ENCODE measurements at places on chromosomes 5 and 9.

GRCh38 chr5:145479271-145479670, 355.9 kb downstream of the PRELID2 start:
- DNase-seq = no peak

DNA sequence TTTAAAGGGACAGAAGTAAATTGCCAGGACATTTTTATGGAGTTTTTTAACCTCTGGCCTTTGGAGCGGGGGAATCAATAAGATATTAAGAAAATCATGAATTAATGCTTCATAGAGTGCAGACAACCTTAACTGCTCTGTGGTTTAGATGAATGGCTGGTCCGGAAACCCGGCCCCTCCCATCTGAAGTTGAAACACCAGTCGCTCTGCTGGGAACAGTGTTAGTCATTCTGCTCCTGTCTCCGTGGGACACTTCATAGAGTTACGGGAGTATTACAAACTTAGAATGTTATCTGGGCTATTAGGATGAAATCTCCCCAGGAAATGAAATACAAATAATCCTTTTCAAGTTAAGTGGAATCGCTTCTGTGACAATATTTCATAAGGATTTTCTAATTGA, 110.1 kb upstream of the IRX2 start:
- DNase-seq = no peak

DNA sequence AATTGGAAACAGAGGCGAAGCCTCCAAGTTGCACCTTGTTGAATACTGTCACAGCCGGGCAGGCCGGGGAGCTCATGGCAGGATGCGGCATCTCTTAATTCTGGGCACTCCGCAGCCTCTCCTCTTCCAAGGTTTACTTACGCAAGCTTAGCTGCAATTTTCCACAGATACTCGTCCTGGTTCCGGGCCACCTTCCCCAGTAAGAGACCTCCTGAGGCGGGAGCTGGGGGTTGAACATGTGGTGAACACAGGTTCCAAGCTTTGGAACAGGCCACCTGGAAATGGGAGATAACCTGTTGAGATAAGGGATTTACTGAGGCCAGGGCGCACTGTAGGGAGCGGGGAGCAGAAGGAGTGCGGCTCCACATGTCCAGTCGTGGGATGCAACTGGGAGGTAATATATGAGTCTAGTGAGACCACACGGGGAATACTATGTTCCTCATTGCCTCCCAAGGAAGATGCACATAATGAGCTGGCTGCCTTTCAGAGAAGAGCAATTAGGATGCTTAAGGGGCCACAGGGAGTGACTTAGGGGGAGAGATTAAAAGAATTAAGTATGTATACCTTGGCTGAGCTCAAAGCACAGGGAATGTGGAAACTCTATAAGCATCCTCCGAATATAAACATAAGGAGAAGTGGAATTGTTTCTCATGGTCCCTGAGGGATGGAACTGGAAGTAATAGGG, 335.2 kb downstream of the CWC27 start:
- DNase-seq = peak; percentile 4

DNA sequence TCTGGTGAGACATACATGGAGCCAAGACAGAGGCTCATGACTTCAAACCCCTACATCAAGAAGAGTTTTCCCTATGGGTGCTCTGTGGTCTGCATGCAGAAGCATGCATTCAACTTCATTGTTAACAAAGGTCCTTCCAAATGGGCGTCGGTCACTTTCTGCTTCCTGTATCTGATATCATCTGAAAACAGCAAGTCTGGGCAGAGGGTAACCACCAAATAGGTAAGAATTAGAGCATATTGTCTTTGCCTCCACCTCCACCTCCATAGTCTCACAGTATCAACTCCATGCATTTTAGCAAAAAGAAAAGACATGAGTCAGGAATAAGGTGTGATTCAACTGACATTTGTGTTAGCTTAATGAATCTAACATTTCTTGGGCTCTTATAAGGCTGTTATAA, 462.9 kb downstream of the DMRT2 start:
- DNase-seq = no peak

GRCh38 chr5:113240032-113240431, 194.8 kb downstream of the TSSK1B start:
- DNase-seq = no peak

DNA sequence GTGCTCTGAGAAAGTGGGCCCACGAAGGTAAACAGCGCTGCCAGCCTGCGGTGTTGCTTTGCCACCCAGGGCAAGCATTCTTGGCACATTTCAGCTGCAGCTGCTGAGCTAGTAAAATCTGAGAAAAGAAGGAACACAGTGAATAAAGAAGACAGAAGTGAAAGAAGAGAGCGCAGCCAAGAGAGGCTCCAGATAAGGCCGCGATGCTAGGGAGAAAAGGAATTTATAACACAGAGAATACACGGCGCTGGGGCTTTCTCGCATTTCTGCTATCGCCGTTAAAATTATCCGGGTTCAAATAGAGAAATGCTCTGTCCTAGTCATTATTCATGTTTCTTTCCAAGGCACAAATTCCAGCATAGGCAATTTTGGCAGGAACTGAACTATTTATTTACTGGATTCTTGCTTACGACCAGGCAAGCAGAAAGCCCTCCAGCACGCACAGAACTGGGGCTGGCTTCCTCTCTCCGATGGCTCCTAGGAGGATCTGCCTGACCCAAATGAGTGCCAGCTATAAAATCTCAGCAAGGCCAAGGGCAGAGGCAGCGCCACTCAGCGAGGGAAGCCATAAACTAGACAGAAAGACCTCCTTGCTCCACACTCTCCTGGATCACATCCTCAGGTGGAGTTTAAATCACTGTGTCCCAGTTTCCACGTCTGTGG, 111.2 kb downstream of the ATPSCKMT start:
- DNase-seq = no peak

DNA sequence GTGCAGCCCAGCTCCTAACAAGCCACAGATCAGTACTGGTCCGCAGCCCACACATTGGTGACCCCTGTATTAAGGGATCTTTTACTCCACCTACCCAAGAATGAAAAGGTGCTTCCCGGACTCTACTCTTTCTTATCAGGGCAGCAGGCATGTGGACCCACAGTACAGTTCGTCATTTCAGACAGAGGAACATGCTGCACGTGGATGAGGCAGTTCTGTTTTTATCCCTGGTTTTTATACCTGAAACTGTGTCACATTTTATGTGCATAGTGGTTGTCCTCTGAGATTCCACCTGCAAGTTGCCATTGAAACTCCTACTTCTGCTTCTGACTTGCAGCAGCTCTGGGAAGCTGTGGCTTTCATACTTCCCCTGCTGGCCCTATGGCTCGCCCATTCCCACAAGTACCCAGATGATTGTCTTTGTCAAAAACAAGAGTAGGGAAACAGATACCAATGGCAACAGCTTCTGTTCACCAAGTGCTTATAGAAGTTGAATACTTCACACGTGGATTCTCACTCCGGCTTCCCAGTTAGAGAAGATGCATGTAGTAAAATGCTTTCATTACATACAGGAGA, 208.0 kb downstream of the TRIO start:
- DNase-seq = no peak

- no peak for DNase-seq
Measured at GRCh38 chr5:110072651-110073050, 382.9 kb downstream of the MAN2A1 start.

GRCh38 chr9:124311283-124311682, 53.5 kb downstream of the NEK6 start:
- DNase-seq = no peak

DNA sequence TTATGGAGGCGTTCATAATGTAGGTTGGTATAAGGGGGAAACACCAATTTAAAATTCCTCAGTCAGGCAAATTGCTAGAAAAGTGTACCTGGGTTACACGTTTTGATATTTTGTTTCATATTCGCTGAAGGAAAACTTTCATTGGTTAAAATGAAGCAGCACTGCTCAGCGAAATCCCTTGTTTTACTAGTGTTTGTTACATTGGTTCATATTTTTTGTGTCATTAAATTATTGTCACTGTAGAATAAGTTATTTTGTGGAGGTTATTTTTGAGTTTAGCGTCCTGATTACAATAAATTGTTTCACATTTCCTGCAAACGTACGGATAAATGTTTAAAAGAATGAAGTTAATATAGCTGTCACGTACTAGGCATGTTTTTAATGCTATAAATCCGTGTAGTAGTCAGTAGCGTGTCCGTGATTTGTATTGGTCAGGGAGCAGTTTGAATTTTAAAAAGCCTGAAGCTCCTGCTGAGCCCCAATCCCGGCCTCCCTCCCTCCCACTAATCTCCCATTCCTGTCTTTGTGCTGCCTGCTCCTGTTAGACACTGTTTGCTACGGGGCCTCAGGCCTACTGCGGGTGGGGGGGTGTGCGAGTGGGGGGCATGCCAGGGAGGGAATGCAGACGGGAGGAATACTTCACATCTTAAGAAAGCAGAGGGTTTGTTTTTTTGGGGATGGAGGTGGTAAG, 2.0 kb downstream of the NIPBL start:
- no peak for DNase-seq

DNA sequence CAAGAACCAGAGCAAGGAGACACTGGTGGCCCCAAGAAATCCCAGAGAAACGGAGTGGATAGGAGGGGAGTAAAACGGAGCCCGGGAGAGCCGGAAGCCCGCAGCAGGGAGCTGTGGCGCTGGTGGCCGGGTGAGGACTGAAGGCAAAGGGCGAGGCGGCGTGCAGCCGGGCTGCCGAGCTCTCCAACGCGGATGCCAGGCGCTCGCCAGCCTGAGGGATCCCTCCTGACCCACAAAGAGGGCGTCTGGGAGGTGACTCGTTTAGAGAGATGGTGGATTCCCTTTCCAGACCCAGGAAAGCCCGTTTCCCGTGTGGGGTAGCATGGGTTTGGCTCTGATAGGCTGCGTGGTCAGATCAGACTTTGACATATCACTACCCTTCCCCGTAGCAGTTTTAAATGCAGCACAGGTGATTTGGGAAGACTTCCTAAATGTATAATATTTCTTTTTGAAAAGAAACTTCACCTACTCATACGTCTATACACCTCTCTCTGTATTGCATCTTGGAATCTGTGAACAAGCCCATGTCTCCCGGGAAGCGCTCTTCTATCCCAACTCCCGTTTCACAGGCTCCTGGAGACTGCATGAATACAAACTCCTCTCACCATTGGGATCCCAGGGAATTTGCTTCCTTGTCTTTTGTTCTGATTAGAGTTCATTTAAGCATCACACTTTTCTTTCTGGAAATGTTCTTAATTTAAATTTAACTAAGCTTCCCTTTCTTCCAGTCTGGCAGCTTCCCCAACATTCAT, 158.1 kb downstream of the C9orf152 start:
- DNase-seq = no peak

- DNase-seq = no peak
Measured at GRCh38 chr5:128532776-128533175, 5.3 kb downstream of the FBN2 start.

GRCh38 chr5:39369123-39369815, 5.0 kb upstream of the C9 start:
- no peak for DNase-seq

GRCh38 chr5:95822043-95822541, 434 bp downstream of the GLRX start:
- peak; percentile 20 for DNase-seq

DNA sequence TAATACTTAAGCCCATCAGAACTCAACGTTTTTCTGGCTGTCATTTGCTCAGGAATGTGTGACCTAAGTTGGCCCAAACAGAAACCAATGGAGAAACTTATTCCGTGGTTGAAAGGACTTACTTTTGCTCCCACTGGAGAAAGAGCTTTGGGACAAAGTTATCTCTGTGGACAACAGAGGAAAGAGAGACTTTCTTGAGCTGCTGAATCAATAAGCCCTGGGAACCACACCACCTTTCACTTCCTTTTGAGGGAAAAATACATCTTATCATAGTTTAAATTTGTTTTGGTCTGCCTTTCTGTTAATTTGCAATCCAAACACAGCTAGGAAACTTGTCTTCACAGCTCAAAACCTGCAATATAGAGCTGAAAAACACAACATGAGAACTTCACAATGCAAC, 62.8 kb upstream of the VCAN start:
- no peak for DNase-seq

DNA sequence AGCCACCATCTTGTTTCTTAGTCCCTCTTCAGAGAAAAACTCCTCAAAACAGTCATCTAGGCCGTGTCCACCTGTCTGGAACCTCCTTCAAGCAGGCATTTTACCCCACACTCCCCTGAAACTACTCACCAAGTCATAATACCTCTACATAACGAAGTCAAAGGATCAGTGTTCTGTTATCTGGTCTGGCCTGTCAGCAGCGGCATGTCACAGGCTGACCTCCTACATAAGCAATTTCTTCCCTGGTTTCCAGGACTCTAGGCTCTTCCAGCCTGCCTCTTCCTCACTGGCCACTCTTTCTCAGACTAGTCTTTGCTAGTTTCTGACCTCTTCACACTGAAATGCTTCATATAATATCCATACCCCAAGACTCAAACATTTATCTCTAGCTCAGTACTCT, 72.2 kb downstream of the SPTLC1 start:
- DNase-seq = no peak

DNA sequence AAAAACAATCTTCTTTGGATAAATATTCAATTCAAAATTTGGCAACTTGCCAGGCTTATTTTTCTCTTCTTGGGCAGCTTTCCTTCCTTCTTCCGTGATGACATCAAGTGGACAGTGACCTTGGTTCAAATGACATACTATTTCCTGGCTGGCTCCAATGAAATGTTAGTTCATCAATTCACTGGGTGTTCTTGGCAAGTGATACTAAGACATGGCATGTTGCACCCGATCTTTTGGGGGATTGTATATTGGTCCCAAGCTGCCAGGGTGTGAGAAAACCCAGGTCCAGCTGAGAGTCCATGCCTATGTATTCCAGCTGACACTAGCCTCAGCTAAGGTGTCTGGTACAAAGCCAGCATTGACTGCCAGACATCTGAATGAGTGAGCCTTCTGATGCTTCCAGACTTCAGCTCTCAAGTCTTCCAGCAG, 252.9 kb downstream of the MAT2B start:
- no peak for DNase-seq

- DNase-seq = no peak
Measured at GRCh38 chr9:27042476-27042875, 37.0 kb upstream of the LRRC19 start.

DNA sequence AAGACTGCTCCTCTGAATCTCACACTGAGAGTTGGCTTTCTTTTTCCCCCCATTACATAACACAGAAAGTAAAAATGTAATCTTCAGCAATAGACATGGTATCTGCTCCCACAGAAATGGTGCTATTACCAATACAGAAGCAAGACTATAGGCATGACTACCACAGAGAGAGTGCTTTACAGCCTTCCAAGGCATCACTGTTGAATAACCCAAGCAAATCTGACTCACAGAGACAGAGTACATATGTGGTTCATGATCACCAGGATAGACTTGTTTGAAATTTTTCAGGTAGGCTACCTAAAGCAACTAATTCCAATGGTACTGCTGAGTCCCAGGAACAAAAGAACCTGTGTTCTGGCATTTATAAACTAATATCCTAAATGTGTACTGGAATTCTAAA, 1373.4 kb upstream of the C9orf72 start:
- no peak for DNase-seq

DNA sequence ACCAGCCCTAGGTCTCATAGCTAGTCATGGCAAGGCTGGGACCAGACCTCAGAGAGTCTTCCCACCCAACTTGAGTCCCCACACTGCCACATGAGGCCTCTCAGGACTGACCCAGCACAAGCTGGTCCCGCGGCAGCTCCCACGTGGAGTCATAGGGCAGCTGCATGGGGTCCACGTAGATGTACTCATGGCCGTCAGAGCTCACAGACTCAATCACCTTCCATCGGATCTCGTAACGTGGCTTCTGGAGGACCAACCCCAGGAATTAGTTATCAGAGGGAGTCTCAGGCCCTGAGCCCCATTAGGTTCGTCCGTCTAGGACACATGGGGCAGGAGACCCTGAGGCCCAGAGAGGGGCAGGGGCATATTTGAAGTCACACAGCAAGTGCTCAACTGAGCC, 30.3 kb downstream of the PDGFRB start:
- no peak for DNase-seq
